AG09309 (cell line): ENCODE measurements at places on chromosomes 4 and X.

DNA sequence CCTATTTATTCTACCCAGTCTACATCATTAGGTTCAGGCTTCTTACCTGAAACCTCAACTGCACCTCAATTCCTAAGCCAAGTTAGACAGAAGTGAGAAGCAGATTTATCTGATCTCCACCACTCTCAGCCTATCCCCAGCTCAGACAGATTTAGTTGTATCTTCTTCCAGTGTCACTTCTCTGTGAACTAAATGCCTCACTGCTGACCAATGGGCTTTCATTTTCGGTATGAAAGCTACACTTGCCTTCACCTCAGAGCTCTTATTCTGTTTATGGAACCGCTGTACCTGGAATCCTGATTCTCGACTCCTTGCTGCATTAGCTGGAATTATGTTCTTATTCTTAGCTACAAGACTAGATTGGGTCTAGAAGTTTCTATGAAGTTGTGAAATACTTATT, 833.2 kb downstream of the CCSER1 start:
- DNase-seq, result no peak

- no peak for DNase-seq
Measured at GRCh38 chrX:29634516-29634915, 580.8 kb upstream of the MAGEB2 start.

- DNase-seq, result no peak
Measured at GRCh38 chr4:87423317-87424098, 1.1 kb downstream of the NUDT9 start.

DNA sequence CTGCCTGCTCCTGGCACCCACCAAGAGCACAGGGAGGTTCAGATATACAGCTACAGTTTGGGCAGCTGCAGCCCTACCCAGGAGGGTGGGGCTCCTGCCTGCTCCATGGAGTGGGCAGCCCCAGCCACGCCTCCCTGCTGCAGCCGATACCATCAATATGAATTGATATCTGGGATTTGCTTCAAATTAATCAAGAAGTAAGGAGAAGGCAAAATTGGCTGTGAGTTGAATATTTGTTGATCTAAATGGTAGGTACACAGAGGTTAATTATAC, 31.2 kb upstream of the ZNF280C start:
- no peak for DNase-seq

DNA sequence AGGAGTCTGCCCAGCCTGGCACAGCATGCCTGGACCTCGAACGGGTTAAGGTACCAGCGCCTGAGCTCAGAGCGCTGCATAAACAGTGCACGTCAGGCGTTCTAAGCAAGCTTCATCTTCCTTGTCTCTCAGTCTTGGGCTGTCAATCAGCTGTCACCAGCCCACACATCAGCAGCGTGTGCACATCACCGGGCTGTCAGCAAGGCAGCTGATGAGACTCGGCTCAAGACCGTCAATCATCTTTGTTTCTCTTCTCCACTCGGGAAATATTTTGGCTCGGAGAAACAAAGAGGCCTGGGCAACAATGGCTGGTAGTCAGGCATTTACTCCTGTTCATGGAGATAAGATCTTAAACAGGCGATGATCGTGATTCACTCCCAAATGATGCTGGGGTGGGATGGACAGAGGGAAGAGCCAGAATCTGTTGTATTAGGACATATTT, 141.3 kb downstream of the LDB2 start:
- no peak for DNase-seq

GRCh38 chr4:78185117-78185516, 128.0 kb downstream of the FRAS1 start:
- DNase-seq, result no peak

DNA sequence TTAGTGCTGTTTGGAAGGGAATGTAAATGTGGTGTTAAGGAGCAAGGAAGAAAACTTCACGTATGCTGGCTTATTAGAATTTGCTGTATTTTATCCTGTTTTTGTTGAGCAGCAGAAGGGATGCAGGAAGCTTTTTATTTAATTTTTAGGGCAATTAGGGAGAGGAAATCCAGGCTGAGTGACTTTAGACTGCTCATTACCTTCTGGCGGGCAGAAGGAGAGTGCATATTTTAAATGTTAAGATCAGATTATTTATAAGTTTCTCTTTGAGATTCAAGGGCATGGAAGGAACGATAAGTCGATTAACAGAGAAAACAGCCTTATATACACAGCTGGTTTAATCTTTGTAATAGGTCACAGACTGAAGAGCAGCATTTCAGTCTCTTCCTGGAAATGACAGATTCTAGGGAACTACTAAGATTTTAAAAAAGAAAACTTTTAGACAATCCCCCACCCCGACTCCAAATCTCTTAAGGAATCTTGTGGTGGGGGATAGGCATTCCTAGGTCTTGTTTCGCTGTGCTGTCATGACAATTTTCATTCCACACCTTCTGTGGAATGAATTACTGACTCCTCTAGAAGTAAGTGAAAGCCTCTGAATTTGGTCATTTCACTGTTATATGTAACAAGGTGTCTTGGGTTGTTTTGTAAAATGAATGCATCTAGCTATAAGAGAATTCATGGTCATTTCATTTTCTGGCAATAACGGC, 402.5 kb downstream of the RAPGEF2 start:
- DNase-seq, result no peak

- no peak for DNase-seq
Measured at GRCh38 chr4:81355136-81355535, 116.6 kb downstream of the RASGEF1B start.

- DNase-seq, result no peak
Measured at GRCh38 chrX:110519906-110520452, 161.3 kb downstream of the RTL9 start.

DNA sequence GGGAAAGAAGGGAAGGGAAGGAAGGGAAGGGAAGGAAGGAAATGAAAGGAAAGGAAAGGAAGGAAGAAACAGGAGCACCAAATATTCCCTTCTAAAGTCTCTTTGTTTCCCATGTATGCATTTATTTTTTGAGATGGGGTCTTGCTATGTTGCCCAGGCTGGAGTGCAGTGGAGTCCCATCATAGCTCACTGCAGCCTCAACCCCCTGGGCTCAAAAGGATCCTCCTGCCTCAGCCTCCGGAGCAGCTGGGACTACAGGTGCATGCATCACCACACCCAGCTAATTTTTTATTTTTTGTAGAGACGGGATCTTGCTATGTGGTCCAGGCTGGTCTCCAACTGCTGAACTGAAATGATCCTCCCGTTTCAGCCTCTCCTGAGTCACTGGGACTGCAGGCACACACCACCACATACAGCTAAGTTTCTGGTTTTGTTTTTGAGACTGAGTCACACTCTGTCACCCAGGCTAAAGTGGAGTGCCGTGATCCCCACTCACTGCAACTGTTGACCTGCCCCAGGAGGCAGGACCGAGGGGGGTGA, 102.8 kb downstream of the CRLF2 start:
- no peak for DNase-seq

DNA sequence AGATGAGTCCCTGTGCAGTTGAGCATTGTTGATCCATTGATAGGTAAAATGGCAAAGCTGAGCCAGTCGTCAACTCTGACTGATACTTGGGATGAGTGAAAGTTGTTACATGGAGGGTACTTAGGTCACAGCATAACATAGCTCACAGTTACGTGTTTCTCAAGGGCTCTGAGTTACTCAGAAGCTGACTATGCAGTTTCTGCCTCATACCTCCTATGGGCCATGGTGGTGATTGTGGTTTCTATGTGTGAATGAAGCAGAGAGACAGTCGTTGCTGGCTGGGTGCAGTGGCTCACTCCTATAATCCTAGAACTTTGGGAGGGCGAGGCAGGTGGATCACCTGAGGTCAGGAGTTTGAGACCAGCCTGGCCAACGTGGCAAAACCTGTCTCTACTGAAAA, 30.8 kb downstream of the FRMPD3 start:
- no peak for DNase-seq

DNA sequence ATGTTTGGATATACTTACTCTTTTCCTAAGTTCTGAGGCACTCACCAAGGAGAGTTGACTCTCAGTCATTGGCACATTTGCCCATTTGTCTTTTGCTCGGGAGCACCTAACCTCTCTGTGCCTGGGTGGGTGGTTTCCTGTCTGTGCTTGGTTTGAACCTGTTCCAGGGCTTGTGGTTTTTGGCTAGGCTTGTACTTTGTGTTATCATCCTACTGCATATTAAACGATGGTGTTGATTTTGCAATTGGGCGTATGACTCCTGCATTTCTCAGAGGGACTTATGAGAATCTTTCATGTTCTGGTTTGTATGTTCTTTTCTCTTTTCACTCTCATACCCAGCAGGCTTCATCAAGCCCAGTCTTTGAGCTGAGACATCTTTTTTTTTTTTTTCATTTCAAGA, 161.7 kb downstream of the BTC start:
- peak; percentile 84 for DNase-seq

- no peak for DNase-seq
Measured at GRCh38 chr4:11402192-11402591, 26.5 kb downstream of the HS3ST1 start.

GRCh38 chr4:110059556-110060191, 138.7 kb downstream of the ELOVL6 start:
- DNase-seq, result no peak

- DNase-seq, result no peak
Measured at GRCh38 chr4:26192899-26193869, 127.6 kb upstream of the RBPJ start.
